ENCODE measurements at places on chromosomes 5 and 9.

GRCh38 chr9:109751253-109751652, 28.7 kb upstream of the PALM2AKAP2 start:
- DNase-seq: no peak

GRCh38 chr9:75548871-75549270, 341.6 kb upstream of the PCSK5 start:
- no peak for DNase-seq

- DNase-seq: no peak
These were observed 18.7 kb upstream of the B4GALT1 start for GRCh38 chr9:33185858-33186257.

DNA sequence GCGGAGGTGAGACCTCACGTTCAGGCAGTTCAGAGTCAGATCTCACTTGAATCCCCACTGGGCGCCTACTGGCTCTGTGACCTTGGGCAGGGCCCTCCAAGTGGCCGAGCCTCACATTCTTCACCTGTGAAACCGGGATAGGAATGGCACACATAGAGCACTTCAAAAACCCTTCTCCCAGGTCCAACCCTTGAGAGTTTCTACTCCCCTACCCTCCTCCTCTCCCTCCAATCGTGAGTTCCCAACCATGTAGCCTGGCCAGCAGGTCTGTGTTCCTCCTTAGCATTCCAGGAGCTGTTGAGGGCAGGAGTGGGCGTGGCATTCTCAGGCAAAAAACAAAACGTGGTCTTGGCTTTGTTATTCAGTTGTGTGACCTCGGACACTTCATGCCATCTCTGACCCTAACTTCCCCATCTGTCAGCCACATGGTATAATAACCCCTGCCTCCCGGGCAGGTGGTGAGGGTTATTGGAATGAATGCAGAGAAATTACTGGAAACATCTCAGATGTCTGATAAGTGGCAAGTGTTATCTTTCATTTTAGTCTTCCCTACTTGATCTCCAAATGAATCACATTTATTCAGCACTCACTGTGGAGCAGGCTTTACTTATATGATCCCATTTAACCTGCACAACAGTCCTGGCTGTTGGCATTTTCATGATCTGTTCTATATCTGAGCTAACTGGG, 112.8 kb upstream of the BOD1 start:
- no peak for DNase-seq

DNA sequence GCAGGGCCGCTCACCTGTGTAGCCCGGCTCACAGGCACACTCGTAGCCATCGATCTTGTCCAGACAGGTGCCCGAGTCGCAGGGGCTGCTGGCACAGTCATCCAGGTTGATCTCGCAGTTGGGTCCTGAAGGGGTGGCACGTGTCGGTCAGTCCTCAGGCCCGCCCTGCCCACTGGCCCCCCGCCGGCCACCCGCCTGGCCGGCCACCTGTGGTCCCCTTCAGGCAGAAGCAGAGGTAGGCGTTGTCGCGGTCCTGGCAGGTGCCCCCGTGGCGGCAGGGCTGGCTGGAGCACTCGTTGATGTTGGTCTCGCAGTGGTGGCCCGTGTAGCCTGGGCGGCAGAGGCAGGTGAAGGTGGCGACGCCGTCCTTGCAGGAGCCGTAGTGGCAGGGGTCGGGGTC, 30.6 kb downstream of the NOTCH1 start:
- no peak for DNase-seq

- no peak for DNase-seq
These were observed 893.8 kb upstream of the ACO1 start for GRCh38 chr9:31490551-31491106.

- no peak for DNase-seq
These were observed 151.5 kb upstream of the DAPK1 start for GRCh38 chr9:87346061-87346665.

- DNase-seq: no peak
These were observed 47.9 kb upstream of the SLC12A2 start for GRCh38 chr5:128035689-128036088.

DNA sequence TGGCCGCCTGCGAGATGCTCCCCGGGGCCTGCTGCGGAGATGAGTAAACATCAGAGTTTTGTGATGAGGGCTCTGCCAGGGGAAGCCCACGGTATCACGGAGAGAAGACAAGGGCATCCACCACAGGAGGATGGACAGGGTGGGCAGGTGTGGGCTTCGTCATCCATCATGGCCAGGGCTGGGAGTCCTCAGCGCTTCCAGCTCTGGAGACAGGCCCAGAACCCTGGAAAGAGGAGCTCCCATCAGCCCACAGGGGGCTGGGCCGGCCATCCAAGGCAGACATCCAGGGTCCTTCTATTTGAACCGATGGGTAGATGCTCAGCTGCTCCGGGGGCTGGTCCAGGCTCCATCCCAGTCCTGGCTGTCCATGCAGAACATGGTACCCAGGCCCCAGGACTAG, 22.1 kb upstream of the FCN1 start:
- DNase-seq: no peak

- DNase-seq: no peak
These were observed 46.1 kb downstream of the TNFSF15 start for GRCh38 chr9:114759512-114760341.

- DNase-seq: peak; percentile 84
These were observed at the start of gene DMRT2 for GRCh38 chr9:1050125-1050895. TSS of gene DMRT2 (plus strand) at chr9:1050357. CDS start at chr9:1051614, 1,257 bp downstream.

- no peak for DNase-seq
These were observed 92.2 kb upstream of the IL33 start for GRCh38 chr9:6123416-6123815.

- DNase-seq: no peak
These were observed 86.9 kb downstream of the CYFIP2 start for GRCh38 chr5:157352756-157353340.

DNA sequence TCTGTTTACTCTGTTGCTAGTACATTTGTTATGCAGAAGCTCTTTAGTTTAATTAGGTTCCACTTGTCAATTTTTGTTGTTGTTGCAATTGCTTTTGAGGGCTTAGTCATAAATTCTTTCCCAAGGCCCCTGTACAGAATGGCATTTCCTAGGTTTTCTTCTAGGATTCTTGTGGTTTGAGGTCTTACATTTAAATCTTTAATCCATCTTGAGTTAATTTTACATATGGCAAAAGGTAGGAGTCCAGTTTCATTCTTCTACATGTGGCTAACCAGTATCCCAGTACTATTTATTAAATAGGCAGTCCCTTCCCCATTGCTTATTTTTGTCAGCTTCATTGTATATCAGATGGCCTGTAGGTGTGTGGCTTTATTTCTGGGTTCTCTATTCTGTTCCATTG, 792.4 kb downstream of the PTPRD start:
- no peak for DNase-seq

- DNase-seq: no peak
These were observed 553.9 kb downstream of the PRR16 start for GRCh38 chr5:121018004-121018403.

- no peak for DNase-seq
These were observed 5.5 kb downstream of the CNOT6 start for GRCh38 chr5:180499684-180500083.

- DNase-seq: no peak
These were observed 111.1 kb downstream of the TLR4 start for GRCh38 chr9:117815315-117815714.

DNA sequence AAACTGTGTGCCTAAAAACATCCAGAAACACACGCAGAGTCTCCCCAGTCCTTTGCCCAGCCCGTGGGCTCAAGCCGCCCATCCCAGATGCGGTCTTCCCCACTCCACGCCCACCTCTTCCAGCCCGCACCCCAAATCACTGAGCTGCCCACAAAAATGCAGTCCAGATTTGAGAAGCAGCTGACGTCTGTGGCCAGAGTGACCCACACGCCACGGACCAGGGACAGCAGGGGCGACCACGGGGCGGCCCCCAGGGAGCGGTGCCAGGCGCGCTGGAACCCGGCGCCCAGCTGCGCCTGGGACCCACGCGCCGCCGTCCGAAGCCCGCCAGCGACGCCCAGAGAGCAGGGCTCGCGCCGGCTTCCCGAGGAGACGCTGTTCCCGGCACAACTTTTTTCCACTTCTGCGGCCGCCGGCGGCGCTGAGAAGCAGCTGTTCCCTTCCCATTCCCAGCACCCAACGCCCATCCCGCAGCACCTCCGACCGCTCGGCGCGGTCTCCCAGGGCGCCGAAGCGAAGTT, 674 bp downstream of the LHFPL2 start:
- DNase-seq: peak; percentile 52

GRCh38 chr5:72281764-72282499, 38.1 kb downstream of the MRPS27 start:
- no peak for DNase-seq

- DNase-seq: no peak
These were observed 153.5 kb downstream of the CDH6 start for GRCh38 chr5:31346896-31347551.

- no peak for DNase-seq
These were observed 120.6 kb downstream of the DAB2IP start for GRCh38 chr9:121771851-121772599.

- DNase-seq: no peak
These were observed 248.1 kb downstream of the IRX1 start for GRCh38 chr5:3843706-3844105.

GRCh38 chr5:79617539-79617938, 5.3 kb downstream of the TENT2 start:
- no peak for DNase-seq

- DNase-seq: no peak
These were observed 18.5 kb upstream of the COL15A1 start for GRCh38 chr9:98924946-98925820.

- DNase-seq: no peak
These were observed 2.0 kb downstream of the MATR3 start for GRCh38 chr5:139295346-139296057.

- no peak for DNase-seq
These were observed 176.2 kb downstream of the SEC61B start for GRCh38 chr9:99398241-99398640.

DNA sequence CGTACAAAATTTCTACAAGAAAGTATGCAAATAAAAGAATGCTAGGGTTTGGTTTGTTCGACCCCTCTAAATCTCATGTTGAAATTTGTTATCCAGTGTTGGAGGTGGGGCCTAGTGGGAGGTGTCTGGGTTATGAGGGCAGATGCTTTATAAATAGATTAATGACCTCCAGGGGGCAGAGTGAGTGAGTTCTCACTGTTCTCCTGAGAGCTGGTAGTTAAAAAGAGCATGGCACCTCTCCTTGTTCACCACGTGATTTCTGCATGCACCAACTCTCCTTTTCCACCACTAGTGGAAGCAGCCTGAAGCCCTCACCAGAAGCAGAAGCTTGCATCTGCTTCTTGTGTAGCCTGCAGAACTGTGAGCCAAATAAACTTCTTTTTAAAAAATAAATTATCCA, 50.4 kb upstream of the FAM170A start:
- DNase-seq: peak; percentile 4

DNA sequence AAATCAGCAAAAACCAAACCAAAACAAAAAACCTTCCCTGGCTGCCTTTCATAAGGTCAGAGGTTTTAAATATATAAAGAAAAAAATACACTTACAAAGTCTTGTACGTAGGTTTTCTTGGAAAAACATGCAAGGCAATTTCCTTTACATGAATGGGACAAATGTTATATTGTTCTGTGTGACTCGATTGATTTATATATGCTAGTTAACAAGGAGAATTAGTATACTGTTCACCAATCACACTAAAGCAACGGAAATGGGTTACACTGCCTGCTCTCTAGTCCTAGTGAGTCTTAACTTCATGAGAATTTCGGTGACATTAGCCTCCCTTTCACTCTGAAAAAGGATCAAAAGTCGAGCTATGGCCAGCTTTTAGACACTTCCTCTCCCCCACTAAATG, 5.5 kb downstream of the GDF9 start:
- no peak for DNase-seq

GRCh38 chr5:19880859-19881436, 107.1 kb downstream of the CDH18 start:
- no peak for DNase-seq
